ENCODE measurements at places on chromosomes 1 and 21.

- DNase-seq: no peak
Measured at GRCh38 chr1:219542828-219543518, 69.9 kb downstream of the ZC3H11B start.

GRCh38 chr1:18996548-18997177 lies 40.2 kb upstream of the IFFO2 start:
- no peak for DNase-seq

GRCh38 chr1:158362941-158363340 lies 9.2 kb downstream of the CD1E start:
- DNase-seq: no peak

GRCh38 chr1:82795508-82796149 lies 994.9 kb downstream of the ADGRL2 start:
- no peak for DNase-seq

DNA sequence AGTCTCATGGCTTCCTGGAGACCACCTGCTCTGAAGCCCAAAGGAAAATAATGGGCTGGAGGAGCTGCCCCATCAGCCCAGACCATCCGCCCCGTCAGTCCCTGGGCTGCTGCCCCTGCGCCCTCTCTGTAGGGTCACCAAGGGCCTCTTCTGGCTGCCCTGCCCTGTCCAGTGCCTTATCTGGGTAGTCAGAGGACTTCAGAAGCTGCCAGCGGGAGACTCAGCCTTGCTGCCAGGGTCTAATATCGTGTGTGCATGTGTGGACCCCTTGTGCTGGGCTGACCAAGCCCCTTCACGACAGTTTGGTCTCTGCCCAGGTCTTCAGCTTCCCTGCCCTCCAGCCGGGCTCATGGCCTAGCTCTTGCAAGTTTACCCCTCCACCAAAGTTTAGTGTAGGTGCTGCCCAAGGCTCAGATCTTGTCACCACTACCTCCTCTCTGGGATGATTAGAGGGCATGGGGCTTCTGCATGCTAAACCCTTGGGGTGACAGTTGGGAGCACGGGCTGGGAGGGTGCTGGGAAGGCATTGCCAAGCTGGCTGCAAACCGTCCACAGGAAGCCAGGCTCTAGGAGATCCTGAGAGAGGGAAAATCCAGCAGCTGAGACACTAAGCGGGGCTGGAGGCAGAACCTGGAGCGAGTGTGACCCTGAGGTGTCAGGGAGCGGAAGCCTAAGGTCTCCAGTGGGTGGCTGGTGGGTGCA lies 20.6 kb downstream of the NENF start:
- no peak for DNase-seq

GRCh38 chr1:239951511-239952140 lies 140.1 kb upstream of the FMN2 start:
- no peak for DNase-seq

DNA sequence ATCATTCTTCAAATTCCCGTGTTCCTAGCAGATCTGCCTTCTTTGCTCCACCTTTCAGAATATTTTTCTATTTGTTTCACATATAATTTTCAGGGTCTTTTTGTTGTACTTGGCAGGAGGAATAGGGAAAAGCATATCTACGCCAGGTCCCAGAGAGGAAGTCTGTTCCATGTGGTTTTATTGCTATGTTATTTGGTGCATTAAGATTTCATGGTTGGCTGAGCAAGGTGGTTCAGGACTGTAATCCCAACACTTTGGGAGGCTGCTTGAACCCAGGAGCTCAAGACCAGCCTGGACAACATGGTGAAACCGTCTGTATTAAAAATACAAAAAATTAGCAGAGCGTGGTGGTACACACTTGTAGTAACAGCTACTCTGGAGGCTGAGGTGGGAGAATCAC lies 36.1 kb downstream of the COL6A1 start:
- no peak for DNase-seq

DNA sequence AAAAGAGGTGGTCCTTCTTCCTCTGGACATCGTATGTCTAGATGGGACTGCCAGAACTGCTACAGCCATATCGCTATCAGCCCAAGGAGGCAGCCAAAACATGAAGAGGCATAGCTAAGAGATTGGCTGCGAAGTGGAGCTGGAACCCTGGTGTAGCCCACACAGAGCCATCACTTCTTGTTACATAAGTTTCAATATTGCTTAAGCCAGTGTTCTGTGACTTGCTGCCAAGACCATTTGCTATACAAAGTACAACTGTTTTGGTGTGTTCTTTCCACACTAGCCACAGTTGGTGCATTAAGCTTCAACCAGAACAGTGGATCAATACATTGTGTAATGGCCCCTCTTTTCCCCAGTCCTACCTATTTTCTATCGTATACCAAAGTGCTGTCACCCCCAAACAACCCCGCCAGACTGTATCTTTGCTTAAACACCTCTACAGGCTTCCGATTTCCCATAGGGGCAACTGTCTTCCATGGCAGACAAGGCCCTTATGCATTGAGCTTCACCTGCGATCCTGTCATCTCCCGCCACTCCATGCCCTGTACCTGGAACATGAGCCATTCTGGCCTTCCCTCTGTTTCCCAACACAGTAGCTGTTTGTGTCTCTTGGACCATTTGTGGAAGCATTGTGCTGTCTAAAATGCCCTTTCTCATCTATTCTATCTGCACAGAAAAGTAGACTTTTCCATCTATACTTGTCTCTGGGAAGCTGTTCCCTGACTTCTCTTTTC lies 241.8 kb downstream of the TTLL7 start:
- no peak for DNase-seq
